ENCODE measurements at places on chromosomes 13 and 19.

GRCh38 chr13:32989942-32990341, 26.3 kb upstream of the KL start:
- no peak for DNase-seq

- no peak for DNase-seq
Measured at GRCh38 chr13:73092829-73093228, 34.0 kb downstream of the KLF5 start.

- peak; percentile 79 for DNase-seq
Measured at GRCh38 chr19:38718747-38719543, 25.3 kb downstream of the CAPN12 start.

DNA sequence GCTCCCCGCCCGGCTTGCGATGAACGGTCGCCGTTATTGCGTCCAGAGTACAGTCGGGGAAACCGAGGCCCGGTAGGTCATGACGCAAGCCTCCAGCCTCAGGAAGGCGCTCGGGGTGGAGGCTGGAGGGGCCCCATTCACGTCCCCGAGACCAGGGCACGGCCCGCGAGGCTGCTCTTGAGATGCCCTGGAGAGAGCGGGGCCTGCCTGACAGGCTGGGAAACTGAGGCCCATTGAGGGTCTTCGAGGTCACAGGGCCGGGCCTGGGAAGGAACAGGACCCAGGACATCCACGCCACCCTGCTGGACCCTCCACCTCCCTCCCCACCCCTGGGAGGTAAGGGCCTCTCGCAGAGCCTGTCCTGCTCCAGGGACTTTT, 367 bp downstream of the NDUFS7 start:
- DNase-seq, result no peak

DNA sequence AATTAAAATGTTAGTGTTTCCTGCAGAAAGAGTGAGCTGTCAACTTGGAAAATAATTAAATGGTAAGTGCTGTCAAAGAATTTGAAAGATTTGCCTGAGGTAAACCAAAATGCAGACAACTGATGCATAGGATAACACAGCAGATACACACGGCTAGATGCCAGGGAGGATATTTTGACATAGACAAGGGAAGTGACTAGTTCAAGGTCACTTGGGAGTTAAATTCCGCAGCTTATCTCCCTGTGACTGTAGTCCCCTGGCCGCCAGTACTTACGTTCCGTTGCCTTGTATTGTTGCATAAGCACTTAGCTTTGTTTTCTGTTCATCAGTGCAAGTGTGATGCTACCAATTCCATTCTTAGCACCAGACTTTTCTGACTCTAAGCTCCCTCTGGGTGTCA, 247.3 kb upstream of the MAB21L1 start:
- DNase-seq, result no peak

DNA sequence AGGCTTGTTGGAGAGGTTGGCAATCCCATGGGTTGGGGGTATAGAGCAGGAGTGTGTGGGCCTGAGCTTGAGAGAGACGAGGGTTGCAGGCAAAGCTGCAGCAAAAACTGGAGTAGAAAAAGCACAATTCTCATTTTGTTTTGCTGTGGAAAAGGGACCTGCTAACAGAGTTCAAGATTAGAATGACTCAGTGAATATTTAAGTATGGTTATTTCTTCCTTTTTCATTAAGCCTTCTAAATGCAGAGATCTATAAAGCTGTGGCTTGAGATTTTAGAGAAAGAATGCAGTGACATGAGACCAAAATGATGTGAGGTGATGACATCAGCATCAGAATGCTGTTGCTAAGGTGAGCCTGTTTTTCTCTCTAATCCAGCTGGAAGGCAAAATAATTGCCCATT, 10.8 kb upstream of the MBNL2 start:
- no peak for DNase-seq

GRCh38 chr13:38381890-38382289, 32.2 kb downstream of the UFM1 start:
- DNase-seq, result no peak

GRCh38 chr13:94160875-94161274, 318.6 kb downstream of the DCT start:
- DNase-seq, result no peak

- no peak for DNase-seq
Measured at GRCh38 chr13:108409730-108410129, 140.2 kb downstream of the TNFSF13B start.

GRCh38 chr19:16235811-16236652, 38.3 kb downstream of the AP1M1 start:
- DNase-seq, result no peak

DNA sequence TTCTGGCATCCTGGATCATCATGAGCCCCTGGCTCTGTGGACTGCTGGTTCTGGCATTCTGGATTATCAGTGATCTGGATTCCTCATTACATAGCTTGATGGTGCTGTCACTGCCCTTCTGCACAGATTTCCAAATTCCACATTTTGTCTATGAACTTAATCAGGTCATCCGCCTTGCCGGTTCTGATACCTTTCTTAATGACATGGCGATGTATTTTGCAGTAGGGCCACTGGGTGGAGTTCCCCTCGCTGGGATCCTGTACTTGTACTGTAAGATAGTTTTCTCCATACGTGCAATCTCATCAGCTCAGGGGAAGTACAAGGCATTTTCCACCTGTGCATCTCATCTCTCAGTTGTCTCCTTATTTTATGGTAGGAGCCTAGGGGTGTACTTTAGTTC, 24.4 kb upstream of the OR7C2 start:
- DNase-seq, result no peak

DNA sequence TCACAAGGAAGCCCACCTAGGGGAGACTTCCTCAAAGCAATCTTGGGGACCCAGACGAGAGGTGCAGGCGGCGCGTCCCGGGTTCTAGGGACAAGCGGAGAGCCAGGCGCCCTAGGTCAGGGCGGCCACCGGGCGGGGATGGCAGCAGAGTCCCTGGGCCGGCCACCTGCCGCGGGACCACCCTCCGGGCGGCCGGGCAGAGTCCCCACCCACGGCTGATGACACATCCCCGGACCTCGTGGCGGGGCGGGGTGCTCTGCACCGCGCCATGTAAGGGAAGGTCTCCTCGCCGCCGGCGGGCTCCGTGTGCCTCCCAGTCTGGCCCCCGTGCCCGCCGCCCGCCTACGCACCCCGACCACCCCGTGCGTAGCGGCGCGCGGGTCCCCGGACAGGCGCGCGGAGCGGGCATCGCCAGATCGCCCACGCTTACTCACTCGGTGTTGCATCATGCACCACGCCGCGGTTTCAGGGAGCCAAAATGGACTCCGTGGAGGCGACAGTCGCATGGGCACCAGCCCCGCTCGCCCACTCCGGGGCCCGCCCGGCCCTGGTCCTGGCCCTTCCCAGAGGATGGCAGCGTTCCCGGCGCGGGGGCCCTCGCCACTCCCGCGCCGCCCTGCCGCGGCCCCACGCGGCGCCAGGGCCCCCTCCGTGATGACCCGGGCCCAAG, 643 bp downstream of the SLC7A1 start:
- peak; percentile 51 for DNase-seq

- DNase-seq, result no peak
Measured at GRCh38 chr13:102868366-102868936, 22.6 kb downstream of the ERCC5 start.

DNA sequence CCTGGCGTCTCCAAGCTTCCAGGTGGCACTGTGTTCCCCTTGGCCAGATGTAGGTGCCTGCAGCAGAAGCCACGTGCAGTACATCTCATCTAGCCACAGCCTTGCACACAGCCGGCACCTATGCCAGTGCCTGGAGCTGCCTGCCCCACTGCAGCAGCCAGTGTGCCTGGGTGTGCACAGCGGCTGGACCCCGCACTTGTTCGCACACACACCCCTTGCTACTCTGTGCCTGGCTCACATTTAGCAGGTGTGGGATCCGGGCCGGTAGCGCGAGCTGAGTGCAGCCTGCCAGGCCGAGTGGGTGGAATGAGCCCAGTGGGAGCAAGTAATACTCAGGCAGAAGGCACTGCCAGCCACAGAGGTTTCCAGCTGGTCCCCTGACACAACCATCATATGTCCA, 26.9 kb upstream of the RBM26 start:
- no peak for DNase-seq

- DNase-seq, result no peak
Measured at GRCh38 chr19:14577264-14577663, 5.4 kb upstream of the NDUFB7 start.

DNA sequence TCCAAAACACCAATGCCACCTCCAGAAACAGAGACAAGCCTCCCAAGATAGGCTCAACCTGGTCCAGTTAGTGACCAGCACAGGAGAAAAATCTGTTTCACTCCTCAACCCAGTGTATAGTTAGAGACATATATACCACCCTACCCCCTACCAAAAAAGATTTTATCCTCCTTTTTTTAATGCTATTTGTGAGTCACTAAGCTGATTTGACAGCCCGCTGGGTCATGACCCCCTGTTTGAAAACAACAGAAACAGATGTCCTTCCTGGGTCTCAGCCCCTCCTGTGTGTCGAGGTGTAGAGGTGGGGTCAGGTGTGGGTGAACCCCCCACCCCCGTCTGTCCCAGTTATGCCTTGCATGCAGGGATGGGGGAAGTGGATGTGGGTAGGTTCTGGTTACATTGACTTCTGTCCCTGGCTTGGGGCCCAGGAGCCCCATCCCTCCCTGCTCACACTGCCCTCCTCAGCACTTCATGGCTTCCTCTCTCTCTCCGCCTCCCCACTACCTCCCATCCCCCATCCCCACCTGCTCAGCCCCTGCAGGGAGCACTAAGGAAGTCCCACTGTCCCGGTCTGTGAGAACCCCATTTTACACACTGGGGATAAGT, 14.0 kb upstream of the TOMM40 start:
- DNase-seq, result no peak

DNA sequence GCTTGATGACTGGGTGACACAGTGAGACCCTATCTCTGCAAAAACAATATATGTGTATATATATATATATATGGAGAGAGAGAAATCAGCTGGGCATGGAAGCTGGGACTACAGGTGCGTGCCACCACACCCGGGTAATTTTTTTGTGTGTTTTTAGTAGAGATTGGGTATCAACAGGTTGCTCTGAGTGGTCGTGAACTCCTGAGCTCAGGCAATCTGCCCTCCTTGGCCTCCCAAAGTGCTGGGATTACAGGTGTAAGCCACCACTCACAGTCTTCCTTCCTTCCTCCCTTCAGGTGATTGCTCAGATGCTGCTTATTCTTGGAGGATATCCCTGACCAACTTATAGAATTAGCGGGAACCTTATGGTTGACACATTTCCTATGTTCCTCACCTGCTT, 41.9 kb downstream of the ERICH4 start:
- no peak for DNase-seq

DNA sequence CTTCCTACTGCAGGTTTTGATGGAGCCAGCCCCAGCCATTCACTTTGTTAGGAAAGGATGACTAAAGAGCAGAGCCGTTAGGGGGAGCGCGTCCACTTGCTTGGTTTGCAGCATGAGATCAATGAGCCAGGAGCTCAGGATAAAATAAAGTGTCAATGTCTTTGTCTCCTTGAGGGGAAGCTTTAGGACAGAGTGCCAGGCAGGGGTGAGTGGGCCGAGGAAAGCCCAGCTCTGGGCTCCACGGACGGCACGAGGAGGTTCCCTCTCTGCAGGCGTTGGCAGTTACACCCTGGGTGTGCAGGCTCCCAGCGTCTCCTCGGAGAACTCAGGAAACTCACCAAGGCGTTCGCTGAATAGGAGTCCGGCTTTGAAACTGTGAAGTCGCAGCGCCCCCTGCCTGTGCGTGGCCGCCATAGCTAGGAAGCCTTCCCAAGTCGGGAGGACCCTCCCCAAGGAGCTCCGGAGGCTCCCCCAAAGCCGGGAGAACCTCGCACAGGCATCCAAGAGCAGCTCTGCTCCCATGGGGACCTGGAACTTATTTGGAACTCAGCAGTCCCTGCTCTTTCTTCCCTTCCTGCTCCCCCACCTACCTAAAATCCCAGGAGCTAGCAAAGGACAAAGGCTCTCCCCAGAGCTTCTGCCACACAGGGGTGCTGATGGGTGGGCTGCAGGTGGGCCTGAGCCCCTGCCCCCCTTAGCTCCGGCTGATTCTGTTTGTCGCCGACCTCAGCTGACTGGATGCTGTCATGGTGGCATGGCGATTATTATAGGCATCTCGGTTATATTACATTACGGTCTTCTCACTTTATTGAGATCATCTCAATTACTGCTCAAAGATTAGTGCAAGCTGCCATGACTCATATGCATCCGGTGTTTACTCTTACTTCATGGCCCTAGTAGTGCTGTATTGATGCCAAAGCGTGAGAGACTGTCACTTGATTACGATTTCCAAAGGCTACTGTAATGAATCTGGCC, 34.4 kb downstream of the GSX1 start:
- DNase-seq, result peak; percentile 93

GRCh38 chr19:58318297-58318696, 8.5 kb upstream of the ZSCAN22 start:
- DNase-seq, result no peak

GRCh38 chr13:72505376-72505775, 222.1 kb downstream of the MZT1 start:
- no peak for DNase-seq

GRCh38 chr19:47427241-47428176, 8.2 kb upstream of the MEIS3 start:
- peak; percentile 97 for DNase-seq

GRCh38 chr13:77150651-77151050, 123.7 kb upstream of the FBXL3 start:
- DNase-seq, result no peak

GRCh38 chr19:42088471-42089190, 12.7 kb downstream of the ZNF574 start:
- no peak for DNase-seq

DNA sequence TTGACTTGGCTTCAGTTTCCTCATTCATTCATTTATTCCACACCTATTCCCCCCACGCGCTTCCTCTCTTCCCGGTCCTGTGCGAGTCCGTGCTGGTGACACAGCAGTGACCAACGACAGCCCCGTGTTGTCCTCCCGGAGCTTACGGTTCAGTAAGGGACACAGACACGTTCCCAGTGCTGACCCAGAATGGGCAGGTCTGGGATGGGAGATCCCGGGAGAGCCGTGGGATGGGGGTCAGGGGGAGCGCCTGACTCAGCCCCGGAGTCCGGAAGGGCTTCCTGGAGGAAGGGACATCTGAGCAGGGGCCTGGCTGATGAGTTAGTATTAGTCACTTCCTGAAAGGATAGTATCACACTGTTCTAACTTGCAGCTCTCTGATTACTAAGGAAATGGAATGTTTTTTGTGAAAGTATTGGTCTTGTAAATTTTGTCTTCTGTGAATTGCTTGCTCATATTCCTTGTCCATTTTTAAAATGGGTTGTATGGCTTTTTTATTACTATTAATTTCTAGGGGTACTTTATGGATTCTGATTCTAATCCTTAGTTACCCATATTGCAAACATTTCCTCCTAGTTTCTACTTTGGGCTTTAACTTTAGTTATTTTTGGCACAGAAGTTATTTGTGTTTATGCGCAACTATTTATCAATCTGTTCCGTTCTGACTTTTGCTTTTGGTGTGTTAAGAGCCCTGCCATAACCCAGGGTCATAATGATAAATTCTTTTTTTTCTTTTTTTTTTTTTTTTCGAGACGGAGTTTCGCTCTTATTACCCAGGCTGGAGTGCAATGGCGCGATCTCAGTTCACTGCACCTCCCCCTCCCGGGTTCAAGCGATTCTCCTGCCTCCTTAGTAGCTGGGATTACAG, 708 bp upstream of the ERCC1 start:
- DNase-seq, result peak; percentile 84

GRCh38 chr13:44206434-44206833, 167.2 kb upstream of the SERP2 start:
- no peak for DNase-seq

- no peak for DNase-seq
Measured at GRCh38 chr19:1271528-1272422, 2.6 kb downstream of the CIRBP start.

Measured in ELF-1 (cell line).